Hypothalamus (tissue), 51 donors: ENCODE measurements at places on chromosomes 5 and 9.

GRCh38 chr9:104608336-104608735 lies 2.9 kb upstream of the OR13C2 start:
- DNase-seq = no peak

DNA sequence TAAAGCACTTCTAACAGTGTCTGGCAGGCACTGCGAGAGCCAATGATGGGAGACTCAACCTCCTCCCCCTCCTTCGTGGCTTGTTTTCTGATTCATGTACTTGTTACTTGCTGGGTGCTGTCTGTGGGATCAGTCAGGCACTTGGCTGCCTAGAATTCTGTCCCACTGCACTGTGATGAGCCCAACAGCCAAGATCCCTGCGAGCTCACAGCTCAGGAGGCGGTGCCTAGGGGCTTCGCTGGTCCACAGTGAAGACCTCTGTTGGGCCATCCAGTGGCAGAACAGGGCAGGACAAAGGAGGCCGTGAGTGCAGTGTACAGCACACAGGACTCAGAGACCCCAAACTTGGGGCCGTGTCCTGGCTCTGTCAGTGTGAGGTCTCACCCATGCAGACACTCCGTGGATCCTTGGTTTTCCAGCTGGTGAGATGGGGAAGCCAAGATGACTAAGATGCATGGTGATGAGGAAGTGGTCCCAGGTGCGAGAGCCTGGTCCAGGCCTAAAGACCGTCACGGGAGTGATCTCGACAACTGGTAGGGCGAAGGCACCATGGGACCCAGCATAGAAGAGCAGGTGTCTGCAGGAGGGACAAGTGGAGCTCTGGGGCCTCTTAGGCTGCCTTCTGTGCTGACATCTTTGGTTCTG lies 19.5 kb downstream of the MYMK start:
- no peak for DNase-seq

- no peak for DNase-seq
These were observed 159.8 kb upstream of the HMHB1 start for GRCh38 chr5:143652108-143652700.

- DNase-seq = no peak
These were observed 86.0 kb upstream of the TBC1D2 start for GRCh38 chr9:98341157-98342097.

- no peak for DNase-seq
These were observed 116.3 kb downstream of the DEPDC1B start for GRCh38 chr5:60583616-60584015.
